ENCODE measurements at places on chromosomes 2 and 18.

DNA sequence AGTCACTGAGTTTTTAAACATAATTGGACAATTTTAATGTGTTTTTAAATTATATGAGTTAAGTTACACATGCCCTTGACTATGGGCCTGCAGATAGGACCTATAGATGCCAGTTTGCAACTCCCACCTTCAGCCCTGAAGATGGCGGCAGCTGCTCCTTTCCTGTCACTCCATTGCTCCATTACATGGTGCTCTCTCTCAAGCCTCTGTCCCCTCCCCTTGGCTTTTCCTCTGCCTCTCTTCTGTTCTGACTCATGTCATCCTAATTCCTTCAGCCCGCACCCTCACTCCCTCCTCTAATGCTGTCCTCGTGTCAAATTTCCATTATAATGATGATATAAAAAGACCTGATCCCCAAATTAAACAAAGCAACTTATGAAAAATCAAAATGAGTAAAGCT, 133.7 kb upstream of the HNRNPA3 start:
- no peak for DNase-seq

DNA sequence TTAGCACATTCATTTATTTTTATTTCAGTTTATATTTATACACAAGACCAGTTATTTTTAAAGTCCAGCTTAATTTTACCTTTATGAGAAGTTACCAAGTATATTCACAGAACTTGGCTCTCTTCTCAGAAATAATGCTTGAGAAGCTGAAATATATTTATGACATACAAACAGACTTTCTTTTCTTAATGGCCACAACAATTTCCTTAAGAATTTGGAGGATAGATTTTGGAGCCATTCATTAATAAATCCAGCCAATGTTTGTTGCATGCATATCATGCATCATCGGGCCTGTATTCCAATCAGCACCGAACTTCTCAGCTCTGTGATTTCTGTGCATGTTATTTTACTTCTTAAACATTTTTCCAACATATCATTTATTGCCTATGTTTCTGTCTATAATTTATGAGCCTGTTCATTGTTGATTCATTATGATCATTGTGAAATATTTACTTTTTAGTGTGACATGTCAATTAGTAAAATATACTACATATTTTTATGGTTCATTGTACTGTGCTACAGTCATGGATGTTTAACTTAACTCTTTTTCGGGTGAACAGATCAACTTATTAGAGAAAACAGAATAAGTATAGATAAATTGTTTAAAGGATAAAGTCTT, 3.5 kb downstream of the GULP1 start:
- no peak for DNase-seq

DNA sequence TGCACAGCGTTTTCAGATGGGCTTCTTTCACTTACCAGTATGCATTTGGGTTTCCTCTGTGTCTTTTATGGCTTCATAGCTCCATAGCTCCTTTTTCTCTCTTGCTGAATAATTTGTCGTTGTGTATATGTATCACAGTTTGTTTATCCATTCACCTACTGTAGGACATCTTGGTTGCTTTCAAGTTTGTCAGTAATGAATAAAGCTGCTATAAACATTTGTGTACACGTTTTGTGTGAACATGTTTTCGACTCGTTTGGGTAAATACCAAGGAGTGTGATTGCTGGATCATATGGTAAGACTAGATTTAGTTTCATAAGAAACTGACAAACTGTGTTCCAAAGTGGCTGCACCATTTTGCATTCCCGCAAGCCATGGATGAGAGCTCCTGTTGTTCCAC, 94.7 kb downstream of the FAM168B start:
- no peak for DNase-seq

DNA sequence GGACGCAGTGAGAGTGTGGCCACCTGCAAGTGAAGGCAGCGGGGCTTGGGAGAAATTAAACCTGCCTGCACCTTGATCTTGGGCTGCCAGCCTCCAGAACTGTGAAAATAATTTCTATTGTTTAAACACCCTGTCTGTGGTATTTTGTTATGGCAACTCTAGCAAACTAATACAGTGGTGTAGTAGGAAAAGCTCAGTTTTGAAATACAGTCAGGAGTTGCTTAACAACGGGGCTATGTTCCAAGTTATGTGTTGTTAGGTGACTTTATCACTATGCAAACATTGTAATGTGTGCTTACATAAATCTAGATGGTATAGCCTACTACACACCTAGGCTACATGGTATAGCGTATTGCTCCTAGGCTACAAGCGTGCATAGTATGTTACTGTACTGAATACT, 93.4 kb upstream of the FN1 start:
- DNase-seq = no peak

DNA sequence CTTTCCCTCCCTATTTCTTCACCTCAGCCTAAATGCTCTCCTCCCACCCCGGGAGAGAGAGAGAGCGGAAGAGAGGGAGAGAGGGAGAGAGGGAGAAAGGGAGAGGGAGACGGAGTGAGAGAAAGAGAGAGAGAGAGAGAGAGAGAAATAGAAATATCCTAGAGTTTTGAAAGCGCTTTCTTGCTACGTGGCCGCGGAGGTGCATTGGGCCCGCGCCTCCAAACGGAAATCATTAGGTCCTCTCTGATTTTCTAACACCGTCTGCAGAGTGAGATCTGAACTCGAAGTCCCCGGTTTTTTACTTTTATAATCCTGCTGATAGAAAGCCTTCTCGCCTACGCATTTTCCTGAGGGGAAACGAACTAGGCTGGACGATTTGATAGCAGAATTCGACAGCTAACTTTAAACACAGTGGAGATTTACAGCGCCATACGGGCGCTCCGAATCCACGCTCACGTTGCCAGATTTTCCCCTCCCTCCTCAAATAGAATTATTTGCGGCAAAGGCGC, 903 bp upstream of the EVX2 start:
- no peak for DNase-seq

- no peak for DNase-seq
Observed at GRCh38 chr2:27721884-27722485, 49.5 kb upstream of the MRPL33 start.

DNA sequence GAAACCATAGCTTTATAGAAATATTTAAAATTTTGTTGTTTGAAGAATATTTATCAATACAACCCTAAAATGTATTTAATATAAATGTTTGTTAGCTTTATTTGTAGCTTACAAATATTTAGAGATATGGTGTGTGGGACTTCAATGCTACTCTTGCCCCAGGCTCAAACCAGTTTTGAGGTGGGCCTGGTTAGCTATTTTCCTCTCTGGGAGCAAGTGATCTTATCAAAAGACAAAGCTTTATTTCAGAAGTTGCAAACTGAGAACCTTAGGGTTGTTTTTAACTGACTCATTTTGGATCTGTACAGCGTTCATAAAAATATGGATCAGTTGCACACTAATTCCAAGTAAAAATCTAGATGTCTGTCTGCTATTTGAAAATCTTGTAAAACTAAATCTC, 563.6 kb upstream of the CDH2 start:
- DNase-seq = no peak

DNA sequence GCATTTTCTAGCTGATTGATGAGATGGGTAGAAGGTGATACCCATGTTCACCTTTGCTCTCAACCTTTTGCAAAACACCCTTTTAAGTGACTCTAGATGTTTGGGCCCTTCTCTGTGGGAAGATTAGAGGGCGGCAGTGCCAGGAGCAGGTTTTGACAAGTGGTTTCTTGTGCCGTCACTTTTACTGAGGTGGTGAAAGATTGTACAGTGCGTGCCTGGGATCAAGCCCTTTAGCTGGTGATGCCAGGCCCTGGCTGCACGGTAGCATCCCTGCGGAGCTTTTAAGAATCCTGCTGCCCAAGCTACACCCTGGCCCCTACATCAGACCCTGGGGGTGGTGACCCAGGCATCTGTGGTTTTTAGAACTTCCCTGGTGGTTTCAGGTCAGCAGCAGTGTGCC, 29.1 kb downstream of the MTCL1 start:
- DNase-seq = no peak

GRCh38 chr2:146003337-146003736, 1483.4 kb upstream of the ZEB2 start:
- no peak for DNase-seq

DNA sequence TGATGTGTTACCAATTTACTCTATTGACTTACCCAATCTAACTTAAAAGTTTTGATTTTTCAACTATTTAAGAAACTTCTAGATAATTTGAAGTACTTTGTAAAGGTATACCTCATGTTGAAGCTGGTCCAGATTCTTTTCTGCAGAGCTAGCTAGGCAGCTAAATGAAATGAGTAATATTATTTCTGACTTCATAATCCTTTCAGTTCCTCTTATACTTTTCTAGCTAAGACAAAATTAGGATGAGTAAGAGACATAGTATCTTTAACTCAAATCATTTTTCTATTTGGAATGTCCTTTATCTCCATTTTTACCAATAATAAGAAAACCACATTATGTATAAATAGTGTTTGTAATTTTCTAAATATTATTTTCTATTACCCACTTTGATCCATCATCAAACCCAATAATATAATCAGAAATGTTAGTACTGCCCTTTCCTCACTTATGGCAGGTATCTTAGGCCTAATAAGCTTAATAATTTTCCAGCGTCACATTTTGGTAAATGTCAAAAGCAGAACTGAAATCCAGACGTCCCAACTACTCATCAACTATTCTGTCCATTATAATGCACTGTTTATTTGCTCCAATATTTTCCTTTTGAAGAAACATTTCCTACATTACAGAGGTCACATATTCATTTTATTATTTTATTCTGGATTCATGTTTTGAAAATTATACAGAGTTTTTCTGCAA, 456.6 kb downstream of the THSD7B start:
- DNase-seq = no peak

GRCh38 chr2:62706721-62707521, 1.4 kb downstream of the EHBP1 start:
- no peak for DNase-seq

GRCh38 chr2:239309398-239310245, 91.2 kb downstream of the HDAC4 start:
- DNase-seq = no peak

GRCh38 chr18:30618567-30618966, 424.0 kb downstream of the DSC3 start:
- DNase-seq = no peak

GRCh38 chr2:145609951-145610350, 1090.0 kb upstream of the ZEB2 start:
- no peak for DNase-seq

DNA sequence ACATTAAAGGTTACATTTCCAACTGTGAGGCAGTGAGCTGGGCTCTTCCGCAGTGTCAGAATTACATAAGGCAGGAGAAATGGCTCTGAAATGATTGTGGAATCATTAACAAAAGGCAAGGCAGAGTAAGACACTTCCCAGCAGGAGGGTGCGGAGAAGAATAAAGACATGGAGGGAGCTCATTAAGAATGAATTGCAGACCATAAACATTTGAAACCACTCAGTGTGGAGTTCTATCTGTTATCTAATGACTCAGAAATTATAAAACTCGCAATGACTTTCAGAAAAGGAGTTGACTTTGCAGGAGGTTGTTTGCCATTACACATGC, 77.0 kb downstream of the SMIM21 start:
- no peak for DNase-seq

- DNase-seq = no peak
Observed at GRCh38 chr2:23705771-23706612, 220.9 kb downstream of the ATAD2B start.

DNA sequence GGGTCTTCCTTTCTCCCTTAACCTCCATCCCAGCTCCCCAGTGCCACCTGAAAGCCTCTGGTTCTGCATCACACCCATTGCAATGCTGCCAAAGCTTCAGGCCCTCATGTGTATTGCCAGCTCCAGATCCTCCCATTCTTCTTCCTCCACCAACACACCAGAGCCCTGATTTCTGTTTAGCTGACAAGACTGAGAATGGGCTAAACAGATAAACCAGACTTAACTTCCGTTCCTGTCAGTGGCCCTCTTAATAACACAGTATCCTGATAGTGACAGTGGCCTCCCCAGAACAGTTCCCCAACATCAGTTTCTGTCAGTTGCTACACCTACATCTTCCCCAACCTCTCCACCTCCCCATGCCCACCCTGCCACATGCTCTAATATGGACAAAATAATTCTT, 31.3 kb upstream of the C1D start:
- DNase-seq = no peak

DNA sequence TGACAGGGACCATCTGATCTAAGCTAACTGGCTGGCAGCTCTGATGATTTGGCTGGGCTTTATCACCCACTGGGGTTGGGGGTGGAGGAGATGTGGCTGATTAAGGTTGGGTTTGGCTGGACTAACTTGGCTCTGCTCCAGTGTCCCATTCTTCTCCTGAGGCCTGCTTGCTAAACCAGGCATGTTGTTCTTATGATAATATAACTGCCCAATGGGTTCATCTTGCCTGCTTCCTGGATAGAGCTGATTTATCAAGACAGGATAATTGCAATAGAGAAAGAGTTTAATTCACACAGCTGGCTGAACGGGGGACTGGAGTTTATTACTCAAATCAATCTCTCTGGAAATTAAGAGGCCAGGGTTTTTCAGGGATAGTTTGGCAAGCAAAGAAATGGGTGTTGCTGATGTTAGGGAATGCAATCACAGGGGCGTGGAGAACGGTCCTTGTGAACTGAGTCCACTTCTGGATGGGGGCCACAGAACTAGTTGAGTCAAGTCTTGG, 150.4 kb downstream of the PTH2R start:
- DNase-seq = no peak

GRCh38 chr2:1730015-1730927, 14.0 kb downstream of the PXDN start:
- no peak for DNase-seq

DNA sequence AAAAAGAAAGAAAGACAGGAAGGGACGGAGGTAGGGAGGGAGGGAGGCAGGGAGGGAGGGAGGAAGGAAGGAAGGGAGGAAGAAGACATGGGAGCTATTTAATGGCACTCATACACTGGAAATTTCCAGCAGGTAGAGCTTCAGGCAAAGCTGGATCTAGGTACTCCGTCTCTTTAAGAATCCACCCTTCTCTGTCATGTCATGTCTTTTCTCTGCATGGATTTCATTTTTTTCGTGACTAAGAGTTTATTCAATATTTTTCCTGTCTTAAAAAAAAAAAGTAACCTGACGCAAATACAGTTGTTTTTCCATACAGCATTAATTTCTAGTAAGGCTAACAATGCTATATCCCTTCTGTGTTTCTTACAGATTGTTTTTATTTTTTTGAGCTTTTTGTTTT, 56.3 kb upstream of the MCFD2 start:
- no peak for DNase-seq
